ENCODE measurements at places on chromosomes 16 and 17.

DNA sequence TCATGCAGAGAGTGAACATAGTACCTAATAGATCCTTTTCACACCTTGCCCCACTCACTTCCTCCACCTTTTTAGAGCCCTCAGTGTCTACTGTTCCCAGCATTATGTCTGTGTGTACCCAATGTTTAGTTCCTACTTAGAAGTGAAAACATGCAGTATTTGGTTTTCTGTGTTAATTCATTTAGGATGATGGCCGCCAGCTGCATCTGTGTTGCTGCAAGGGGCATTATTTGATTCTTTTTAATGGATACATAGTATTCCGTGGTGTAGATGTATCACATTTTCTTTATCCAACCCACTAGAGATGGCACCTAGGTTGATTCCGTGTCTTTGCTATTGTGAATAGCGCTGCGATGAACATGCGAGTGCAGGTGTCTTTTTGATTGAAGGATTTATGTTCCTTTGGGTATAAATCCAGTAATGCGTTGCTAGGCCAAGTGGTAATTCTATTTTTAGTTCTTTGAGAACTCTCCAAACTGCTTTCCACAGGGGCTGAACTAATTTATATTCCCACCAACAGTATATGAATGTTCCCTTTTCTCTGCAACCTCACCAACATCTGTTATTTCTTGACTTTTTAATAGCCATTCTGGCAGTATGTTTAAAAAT is 47.1 kb downstream of the HLF start:
- DNase-seq, result no peak

DNA sequence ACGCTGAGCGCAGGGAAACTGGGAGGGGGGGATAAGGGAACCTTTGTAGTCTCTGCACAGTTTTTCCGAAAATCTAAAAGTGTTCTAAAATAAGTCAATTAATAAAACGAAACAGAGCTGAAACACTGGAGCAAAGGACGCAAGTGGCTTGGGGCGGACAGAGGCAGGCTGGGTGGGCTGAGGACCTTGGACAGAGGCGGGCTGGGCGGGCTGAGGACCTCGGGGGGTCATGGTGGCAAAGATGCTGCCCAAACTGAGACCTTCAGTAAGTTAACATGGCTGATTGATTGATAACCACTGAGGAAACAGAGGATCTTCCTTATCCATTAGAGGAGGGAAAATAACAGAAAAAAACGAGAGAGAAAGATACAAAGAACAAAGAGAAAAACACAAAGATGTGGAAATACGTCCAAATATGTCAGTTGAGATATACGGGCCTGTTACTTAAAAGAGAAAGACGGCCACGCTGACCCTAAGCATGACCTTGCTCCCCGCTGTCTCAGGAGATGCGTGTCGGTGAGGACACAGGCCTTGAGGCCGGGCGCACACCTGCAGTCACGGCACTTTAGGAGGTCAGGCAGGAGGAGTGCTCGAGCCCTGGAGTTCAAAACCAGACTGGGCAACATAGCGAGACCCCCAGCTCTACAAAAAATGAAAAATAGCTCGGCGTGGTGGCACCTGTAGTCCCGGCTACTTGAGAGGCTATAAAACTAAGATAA is 76.1 kb upstream of the GNG13 start:
- DNase-seq, result no peak

- no peak for DNase-seq
Observed at GRCh38 chr17:28897769-28898526, 415 bp upstream of the FLOT2 start.

GRCh38 chr16:80989801-80990200 is 16.9 kb downstream of the CMC2 start:
- no peak for DNase-seq

DNA sequence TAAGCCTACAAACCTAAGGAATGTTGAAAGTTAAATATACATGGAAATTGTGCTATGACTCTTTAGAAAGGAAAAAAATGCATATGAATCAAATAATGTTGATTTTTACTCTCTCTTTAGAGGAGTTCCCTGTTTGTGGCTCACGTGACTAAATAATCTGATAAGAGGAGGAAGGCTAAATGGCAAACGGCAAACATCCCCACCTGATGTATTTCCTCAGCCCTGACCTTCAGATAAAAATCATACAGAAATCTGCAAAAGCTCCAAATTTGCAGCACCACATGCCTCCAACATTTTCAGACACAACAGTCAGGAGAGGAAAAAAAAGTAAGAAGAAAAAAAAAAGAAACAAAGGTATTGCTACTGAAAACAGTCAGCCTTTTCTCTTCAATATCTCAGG is 423.0 kb upstream of the PSMD7 start:
- no peak for DNase-seq

DNA sequence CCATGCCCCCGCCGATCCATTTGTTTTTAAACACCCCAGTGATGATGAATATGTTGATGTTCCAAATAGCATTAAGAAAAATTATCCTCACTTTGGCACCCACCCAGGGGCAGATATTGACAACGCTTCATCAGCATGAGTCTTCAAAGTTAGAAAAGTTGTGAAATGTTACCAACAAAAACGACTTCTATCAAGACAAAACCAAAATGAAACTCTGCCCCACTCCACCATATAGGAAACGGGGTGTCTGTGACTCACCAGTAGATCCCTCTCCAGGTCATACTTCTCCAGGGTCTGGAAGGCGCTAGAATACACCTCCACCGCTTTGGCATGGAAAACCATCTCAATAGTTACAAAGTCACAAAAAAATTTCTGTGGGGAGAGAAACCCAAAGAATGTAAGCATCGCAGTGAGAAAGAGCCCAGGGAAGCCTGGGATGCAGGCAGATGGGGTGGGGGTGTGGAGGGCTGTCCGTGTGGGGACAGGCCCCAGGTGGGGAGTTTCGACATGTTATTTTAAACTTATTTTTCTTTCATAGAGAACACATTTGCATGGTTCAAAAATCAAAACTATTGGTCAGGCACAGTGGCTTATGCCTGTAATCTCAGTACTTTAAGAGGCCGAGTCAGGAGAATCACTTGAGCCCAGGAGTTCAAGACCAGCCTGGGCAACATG is 10.2 kb downstream of the CIBAR2 start:
- no peak for DNase-seq

DNA sequence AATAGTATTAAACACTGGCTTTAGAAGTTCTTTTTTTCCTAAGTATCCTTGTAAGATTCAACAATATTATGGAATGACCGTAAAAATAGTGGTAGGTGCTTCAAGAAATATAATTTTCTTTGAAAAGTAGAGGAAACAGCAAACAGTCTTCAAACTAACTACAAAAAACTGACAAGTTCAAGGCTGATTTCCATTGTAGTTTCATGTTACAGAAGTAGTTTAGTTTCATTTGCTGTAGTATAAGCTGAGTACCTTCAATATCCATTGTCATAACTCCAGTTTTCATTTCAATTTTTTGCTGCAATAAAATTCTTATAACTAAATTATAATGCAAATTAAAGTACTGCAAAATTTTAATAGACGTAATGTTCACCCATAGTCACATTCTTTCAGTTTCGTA is 19.3 kb downstream of the PHKB start:
- no peak for DNase-seq

- DNase-seq, result no peak
Observed at GRCh38 chr17:79626156-79626890, 15.5 kb upstream of the RBFOX3 start.

DNA sequence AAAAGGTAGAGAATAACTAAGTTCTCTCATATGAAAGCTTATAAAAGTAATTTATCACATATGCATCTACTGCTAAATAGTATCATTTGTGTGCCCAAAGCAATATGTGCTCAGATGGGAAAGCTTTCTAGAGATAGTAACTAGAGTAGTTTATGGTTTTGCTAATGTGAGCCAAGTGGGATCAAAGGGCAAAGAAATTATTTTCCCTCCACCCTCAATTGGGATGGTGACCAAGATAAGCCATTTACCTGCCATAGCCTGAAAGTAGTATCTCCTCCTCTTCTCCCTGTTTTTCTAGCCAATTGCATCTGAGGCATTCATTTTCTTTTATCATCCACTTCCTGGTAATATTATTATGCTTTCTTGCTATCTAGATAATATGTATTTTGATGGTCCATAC is 41.9 kb upstream of the KCNJ16 start:
- DNase-seq, result no peak

GRCh38 chr17:31373150-31374093 is 18.1 kb upstream of the RAB11FIP4 start:
- peak; percentile 42 for DNase-seq

- DNase-seq, result no peak
Observed at GRCh38 chr16:66661210-66661560, 35.4 kb downstream of the CMTM4 start.

GRCh38 chr17:30236766-30237165 is 1.3 kb upstream of the SLC6A4 start:
- no peak for DNase-seq
